Endothelial cell of umbilical vein (primary cell): ENCODE measurements at places on chromosomes 1 and 21. TPM values are rescaled to one million over a fixed set of nuclear protein-coding genes. Genes with fewer than 3 reads are reported as not detected.

DNA sequence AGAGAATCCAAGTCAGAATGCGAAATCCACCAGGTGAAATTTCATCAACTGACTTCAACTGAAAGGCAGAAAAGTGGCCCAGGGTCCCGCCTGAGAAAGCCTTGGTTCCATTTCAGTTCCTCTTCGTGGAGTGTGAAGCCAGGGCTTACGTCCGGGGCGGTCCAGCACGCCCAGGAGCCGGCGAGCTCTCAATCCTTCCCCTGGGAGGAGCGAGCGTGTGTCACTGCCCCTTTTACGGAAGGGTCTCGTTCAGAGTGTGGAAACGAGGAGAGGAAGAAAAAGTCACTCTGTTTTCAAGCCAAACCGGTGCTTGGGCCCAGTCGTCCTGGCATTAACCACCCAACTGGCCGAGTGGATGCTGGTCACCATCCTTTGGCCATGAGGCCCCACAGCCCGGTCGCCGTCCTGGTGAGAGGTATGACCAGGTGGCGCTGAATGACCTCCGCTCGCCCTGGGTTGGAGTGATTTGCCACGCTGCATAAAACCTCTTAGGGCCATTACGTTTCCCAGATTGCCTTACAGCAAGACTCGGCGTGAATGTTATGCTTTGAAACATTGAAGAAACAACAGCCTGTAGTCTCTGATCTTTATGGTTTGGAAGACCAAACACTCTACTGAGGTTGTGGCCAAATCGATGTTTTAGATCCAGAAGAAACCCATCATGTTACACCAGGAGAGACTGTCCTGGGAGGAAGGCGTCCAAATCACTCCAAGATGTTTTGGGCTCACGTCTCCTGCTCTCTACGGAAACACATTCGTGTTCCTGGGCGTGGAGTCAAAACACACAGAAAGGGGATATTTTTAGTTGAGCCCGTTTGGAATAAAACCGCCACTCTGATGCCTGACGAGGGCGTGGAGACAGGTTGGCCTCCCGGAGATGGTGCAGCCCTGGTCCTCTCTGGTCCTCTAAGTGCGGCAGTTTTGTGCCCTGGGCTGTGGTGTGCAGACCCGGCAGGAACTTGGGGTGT is 93.6 kb upstream of the ACTRT2 start:
- no peaks in the 10 kb centered on the region for H3K36me3 ChIP-seq
- no peaks in the 10 kb centered on the region for H3K27me3 ChIP-seq
- no peak overlapping the region for H3K27ac ChIP-seq
- no peak overlapping the region for H3K4me3 ChIP-seq

- peaks cover 9% of the 10 kb centered on the region for H3K27me3 ChIP-seq
- DNase-seq: no peak
- no peaks in the 10 kb centered on the region for H3K36me3 ChIP-seq
- no peak overlapping the region for H3K4me3 ChIP-seq
- no peaks in the 10 kb centered on the region for H3K4me1 ChIP-seq
Observed at GRCh38 chr1:22281521-22282363, 138.8 kb upstream of the WNT4 start.

DNA sequence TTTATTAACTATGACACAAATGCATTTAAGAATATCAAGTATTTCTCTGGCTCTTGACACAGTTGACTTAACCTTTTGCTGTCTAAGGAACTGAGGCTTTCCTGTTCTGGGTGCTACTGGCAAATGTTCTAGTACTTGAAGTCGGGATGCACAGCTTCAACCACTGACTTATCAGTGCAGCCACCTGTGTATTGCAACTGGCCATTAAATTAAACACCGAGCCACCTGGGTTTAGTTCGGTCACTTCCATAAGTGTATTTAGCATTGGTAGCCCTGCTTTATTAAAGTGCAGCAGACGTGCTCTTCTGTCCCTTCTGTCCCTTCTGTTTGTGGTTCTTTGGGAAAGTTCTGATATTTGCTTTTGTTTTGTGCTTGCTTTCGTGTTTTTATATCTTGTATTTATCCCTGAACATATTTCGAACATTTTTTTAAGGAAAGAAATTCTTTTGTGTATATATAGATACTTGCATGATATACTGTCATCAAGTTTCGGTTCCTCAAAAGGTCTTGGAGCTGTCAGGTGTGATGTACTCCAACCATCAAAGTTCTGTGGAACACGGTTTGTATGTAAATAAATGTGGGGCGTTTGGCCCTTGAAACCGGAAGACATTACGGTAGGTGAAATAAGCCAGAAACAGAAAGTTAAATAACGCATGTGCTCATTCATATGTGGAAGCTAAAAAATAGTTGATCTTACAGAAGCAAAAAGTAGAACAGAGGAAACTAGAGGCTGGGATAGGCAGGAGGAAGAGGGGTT is 297.9 kb upstream of the GREM2 start:
- DNase-seq: no peak
- no peak overlapping the region for H3K27ac ChIP-seq
- H3K4me3 ChIP-seq: no peak overlapping the region
- no peaks in the 10 kb centered on the region for H3K4me1 ChIP-seq
- no peaks in the 10 kb centered on the region for H3K36me3 ChIP-seq

GRCh38 chr1:207744000-207744534 is 7.8 kb upstream of the CD46 start:
- no peak for DNase-seq
- H3K27ac ChIP-seq: no peak overlapping the region
- H3K4me3 ChIP-seq: no peak overlapping the region
- H3K27me3 ChIP-seq: no peaks in the 10 kb centered on the region
- no peaks in the 10 kb centered on the region for H3K36me3 ChIP-seq
- no peaks in the 10 kb centered on the region for H3K4me1 ChIP-seq

GRCh38 chr21:42122808-42123207 is 51.7 kb downstream of the UMODL1 start:
- no peak for DNase-seq
- H3K27ac ChIP-seq: no peak overlapping the region
- no peaks in the 10 kb centered on the region for H3K4me1 ChIP-seq
- no peaks in the 10 kb centered on the region for H3K36me3 ChIP-seq
- no peak overlapping the region for H3K4me3 ChIP-seq

DNA sequence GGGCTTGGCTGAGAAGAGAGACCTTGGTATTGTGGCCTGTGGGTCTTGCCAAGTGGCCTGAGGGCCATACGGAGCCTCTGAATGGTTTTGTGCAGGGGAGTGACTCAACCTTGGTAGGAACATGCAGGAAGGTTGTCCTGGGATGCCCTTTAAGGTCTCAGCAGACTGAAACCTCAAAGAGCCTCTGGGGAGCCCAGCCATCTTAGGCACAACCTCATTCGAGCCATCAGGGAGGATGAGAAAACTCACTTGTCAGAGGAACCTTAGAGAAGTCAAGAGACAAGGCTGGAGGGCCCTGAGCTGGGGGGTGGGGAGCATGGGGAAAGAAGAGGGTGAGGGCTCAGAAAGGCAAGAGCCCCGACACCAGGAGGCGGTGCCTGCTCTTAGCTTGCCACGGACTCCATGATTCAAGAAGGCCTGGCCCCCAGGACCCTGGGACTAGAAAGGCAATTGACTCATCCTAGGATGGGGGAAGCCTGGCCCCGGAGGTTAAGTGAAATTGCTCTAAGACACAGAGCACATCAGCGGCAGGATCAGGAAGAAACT is 13.0 kb downstream of the IFI6 start:
- H3K36me3 ChIP-seq: no peaks in the 10 kb centered on the region
- no peak overlapping the region for H3K4me3 ChIP-seq
- DNase-seq: no peak
- H3K27ac ChIP-seq: no peak overlapping the region
- no peaks in the 10 kb centered on the region for H3K27me3 ChIP-seq

DNA sequence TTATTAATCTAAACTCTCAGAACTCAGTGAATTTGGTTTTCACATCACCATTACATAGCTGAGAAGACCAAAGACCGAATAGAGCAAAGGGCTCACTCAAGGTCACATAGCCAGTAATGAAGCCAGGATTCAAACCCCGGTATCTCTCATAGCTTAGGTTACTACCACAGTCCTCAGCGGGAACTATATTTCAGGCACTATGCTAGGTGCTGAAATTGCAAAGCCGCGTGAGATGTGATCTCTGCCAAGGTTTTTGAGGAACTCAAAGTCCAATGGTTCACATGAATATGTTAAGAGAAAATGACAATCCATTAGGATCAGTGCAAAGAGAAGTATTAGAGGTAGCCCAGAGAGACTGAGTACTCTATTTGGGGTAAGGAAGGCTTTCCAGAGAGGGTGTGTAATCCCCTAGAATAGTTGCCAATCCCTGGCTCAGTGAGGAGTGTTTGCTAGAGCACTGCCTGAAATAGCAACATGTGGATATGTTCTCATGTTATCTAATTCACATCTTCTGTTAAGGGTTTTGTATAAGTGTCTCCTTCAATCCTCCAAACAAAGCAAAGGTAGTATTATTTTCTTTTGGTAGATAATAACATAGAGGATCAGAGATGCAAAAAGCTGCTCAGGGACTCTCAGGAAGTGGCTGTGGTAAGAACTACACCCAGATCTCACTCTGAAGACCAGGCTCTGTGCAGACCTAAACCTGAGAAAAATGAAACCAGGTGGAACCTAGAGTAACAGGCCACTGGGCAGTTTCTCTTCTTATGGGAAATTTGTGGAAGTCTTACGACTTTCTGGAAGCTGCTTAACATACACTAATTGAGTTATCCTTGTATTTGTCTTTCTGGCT is 93.1 kb upstream of the C8B start:
- H3K36me3 ChIP-seq: no peaks in the 10 kb centered on the region
- H3K4me1 ChIP-seq: no peaks in the 10 kb centered on the region
- H3K27ac ChIP-seq: no peak overlapping the region
- H3K27me3 ChIP-seq: no peaks in the 10 kb centered on the region

GRCh38 chr1:156025876-156026275 is 5.1 kb upstream of the SSR2 start:
- H3K27ac ChIP-seq: no peak overlapping the region
- peaks cover 3% of the 10 kb centered on the region for H3K4me1 ChIP-seq
- H3K4me3 ChIP-seq: no peak overlapping the region
- H3K27me3 ChIP-seq: no peaks in the 10 kb centered on the region
- peak; percentile 64 for DNase-seq
- H3K36me3 ChIP-seq: no peaks in the 10 kb centered on the region

DNA sequence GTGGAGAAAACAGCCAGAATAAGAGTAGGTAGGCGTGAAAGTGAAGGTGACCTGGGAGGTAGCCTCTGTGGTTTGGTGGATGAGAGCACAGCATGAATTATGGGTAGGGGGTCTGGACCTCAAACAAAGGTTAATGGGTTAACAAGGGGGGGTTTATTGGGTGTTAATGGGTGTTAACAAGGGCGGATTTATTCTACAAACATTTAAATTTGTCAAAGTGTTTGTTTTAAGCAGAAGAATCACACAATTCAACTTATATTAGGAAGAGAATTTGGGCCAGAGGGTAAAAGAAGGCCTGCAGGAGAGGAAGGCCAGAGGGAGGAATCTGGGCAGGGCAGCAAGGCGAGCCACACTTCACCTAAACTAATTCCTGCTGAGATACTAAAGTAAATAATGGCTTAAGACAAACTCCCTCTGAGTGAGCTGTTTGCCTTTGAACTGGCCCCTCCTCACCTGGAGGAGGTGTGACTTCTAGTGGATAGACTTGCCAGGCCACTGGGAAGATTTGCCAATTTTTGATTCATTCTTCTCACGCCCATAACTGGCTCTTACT is 191.7 kb downstream of the GIPC2 start:
- no peaks in the 10 kb centered on the region for H3K36me3 ChIP-seq
- H3K27ac ChIP-seq: no peak overlapping the region
- no peak overlapping the region for H3K4me3 ChIP-seq
- no peak for DNase-seq
- H3K4me1 ChIP-seq: no peaks in the 10 kb centered on the region

DNA sequence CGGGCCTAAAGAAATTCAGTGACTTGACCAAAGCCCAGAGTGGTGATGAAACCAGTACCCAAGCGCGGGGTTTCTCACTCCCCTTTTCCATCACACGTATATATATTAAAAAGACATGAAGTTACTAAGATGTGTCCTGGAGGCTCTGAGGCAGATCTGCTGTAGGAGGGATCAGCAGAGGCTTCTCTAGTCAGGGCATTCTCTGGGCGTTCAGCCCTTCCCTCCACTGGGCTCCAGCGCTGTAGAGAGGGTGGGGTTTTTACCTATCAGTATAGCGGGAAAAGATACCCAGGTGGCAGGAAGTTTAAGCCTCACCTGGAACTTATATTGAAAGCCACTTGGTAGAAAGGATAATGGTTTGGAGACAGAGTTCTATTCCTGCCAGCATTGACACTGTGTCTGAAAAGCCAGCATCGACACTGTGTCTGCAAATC is 862 bp upstream of the PLEKHO1 start:
- H3K27ac ChIP-seq: peak overlapping the region; percentile 87
- peak overlapping the region; percentile 83 for H3K4me3 ChIP-seq

The HPDL gene
- 3.4 and 3.7 TPM in 2 replicates for polyA plus RNA-seq

The CTNNBIP1 gene
- polyA plus RNA-seq: 23.1 and 26.6 TPM in 2 replicates

The C1orf116 gene
- polyA plus RNA-seq: not detected in 2 replicates
